ENCODE measurements at places on chromosomes 1 and 21.
A peak's percentile ranks its signal among the peaks of the same experiment; 100 is the strongest.

- DNase-seq, result no peak
These were observed 358.9 kb upstream of the SGIP1 start for GRCh38 chr1:66175098-66175497.

- DNase-seq, result no peak
These were observed 60.6 kb downstream of the SCCPDH start for GRCh38 chr1:246784621-246785493.

- no peak for DNase-seq
These were observed 2.3 kb upstream of the ATP2B4 start for GRCh38 chr1:203624341-203624712.

DNA sequence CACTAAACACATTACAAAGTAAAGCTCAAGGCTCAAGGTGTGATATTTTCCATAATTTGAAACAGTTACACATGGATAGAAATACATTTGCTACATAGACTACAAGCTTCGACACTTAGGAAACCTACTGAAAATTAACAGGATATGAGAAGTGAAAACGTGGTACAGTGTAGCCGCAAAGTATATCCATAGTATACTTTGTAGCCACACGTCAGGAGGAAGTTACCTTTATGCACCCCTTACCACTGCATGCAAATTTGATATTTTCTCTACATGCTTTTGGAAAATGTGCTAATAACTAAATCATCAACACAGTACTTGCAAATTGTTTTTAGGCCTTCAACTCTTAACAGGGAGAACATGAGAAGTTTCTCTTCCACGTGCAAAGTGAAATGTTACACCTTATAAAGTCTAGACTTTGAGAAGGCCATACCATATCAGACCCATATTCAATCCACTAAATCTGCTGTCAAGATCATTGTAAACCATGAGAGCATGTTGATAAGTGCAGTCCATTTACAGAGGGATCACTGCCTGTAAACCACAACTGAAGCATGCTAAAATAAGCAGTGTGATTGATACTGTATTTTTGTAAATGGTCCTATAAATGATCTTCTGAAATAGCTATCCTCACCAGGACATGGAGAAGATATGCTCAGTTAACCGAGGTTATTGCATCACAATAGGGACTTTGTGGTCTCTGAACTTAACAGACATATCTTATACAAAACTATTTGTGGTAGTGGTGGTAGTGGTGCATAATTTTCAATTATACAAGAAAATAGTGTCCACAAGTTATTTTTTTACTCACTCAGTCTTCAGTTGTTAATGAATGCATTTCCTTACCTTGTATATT is 64.7 kb downstream of the VAV3 start:
- no peak for DNase-seq

DNA sequence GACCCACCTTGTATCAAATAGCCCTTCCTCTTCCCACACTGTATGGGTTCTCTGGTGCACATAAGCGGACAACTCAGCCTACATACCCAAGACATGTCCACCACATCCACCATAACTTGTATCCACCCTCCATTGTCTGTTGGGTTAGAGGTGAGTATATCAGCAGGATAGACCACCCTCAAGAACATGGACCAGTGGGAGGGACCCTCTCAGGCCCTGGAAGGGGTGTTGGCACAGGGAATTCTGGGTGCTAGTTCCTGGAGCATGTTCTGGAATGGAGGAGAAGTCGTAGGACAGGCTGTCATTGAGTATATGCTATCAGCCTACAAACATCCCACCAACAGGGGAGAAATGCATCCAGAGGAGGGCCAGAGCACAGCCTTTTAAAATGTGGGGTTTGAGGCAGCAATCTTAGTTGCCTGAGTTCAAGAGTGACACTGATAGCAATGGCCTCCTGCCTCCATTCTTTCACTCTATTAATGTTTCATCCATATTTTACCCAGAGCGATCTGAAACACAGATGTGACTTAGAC is 7.5 kb downstream of the CD55 start:
- no peak for DNase-seq

GRCh38 chr1:61992257-61992656 is 202.4 kb upstream of the L1TD1 start:
- no peak for DNase-seq

DNA sequence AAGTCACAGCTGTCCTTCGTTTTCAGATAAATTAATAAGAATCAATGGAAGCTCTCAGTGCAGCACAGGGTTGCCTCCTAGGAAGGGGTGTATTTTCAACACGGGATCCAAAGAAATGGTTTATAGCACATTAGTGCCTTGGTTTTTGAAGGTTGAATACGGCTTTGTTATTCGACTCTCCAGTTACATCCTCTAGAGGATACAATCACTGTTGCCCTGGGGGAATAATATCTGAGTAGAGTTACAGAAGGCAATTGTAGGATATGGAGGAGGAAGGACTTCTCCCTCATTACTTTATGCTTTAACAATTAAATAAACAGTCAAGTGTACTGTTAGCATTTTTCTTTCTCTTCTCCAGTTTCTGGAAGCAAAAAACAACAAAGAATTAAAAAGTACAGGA is 14.3 kb upstream of the ZNF326 start:
- no peak for DNase-seq

DNA sequence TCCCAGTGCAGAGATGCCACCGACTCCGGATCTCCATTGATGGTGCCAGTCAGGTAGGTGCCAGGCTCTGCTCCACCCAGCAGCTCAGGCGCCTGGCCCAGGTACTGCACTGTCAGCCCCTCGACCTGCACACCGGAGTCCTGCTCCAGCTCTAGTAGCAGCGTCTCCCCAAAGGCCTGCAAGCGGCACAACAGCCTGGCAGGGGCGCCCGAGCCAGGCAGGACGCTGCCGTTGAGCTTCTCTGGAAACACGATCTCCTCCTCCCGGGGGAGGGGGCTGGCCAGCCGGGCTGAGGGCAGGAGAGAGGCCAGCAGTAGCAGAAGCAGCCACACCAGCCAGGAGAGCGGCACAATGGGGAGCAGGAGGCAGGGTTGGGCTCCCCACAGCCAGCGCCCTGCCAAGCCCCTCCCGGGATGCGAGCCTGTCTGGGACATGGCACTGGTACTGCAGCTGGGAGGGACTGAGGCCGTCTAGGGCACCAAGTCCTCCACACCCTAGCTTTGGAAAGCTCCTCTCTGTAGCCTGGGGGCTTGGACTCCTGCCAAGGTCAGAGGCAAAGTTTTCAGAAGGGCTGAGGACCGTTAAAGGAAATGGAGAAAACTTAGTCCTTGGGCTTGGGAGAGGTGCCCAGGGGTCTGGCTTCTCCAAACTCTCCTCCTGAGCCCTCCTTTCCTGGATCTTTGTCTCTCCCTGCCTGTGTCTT is 509 bp downstream of the ADAMTS4 start:
- DNase-seq, result peak; percentile 31

- DNase-seq, result no peak
These were observed 67.3 kb downstream of the TGFBR3 start for GRCh38 chr1:91818713-91818975.

DNA sequence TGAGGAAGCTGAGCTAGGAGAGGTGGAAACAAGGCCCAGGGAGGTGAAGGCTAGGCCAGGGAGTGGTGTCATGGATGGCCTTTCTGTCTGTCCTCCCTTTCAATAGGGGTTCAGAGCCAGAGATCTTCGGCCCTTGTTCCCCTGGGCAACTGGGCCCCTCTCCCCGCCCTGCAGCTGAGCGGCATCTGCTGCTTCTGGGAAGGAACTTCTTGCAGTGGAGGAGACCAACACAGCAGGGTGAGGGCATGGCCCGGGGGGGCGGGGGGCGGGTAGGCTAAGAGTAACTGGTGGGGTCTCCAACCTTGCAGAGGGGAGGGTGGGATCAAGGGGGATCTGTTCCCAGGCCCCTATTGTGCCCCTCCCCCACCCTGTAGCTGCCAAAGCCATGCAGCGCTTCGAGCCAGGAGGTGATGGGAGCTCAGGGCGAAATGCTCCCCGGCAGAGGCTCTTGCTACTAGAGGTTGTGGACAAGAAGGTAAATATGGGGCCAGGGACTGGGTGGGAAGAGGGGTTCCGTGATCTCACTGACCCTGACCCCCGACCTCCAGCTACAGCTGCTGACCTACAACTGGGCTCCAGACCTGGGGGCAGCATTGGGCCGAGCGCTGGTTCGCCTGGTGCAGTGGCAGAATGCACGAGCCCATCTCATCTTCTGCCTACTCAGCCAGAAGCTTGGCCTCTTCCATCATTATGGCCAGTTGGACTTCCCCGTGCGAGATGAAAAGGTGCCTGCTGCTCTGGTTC is 11.7 kb downstream of the HYI start:
- no peak for DNase-seq

DNA sequence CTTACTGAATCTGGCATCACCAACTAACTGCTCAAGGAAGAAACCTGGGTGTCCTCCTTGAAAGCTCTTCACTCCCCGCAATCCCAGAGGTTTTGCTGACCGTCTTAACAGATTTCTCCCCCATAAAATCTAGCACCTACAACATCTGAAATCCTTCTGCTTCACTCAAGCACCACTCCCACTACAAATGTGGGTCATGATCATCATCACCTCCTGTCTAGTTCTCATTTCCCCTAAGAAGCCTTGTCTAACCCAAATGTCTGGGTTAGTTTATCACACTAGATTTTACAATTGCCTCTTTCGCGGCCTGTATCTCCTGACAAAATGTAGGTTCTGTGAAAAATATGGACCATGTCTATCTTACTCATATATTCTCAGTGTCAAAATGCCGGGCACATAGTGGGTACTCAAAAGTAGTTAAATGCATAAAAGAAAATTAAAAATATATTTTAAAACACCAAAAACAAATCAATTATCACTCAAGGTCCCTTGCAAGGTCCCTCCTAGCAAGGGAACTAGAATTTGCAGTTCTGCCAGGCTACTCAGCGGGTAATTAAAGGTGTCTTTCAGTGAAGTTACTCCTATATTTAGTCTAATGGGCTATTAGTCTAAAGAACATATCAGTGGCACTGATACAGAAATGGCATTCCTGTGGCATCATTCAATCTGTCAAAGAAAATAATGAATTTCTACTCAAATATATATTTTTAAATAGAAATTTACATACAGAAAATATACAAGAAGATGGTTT is 19.6 kb downstream of the C21orf91 start:
- DNase-seq, result no peak

DNA sequence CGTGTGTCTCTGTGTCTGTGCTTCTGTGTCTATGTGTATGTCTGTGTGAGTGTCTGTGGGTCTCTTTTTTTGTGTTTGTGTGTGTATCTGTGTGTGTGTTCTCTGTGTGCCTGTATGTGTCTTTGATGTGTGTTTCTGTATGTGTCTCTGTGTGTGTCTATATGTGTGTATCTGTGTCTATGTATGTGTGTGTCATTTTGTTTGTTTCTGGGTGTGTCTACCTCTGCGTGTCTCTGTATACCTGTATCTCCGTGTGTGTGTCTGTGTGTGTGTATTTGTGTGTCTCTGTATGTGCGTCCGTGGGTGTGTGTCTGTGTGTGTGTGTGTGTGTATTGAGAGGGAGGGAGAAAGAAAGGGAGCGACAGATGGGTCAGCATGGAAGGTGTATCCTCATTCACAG is 106.3 kb upstream of the TRABD2B start:
- DNase-seq, result no peak

DNA sequence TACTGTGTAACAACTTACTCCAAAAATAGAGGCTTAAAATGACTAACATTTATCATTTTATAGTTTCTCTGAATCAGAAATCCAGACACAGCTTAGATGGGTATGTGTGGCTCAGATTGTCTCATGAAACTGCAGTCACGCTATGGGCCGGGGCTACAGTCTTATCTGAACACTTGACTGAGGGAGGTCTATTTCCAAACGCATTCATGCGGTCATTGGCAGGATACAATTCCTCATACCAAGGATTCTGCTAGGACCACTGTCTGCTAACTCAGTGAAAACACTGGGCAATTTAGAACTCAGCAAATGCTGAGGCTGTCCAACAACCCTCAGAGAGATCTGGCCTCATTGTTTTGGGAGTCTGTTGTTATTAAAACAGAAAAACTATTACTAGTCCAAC is 178.6 kb downstream of the TBX15 start:
- no peak for DNase-seq

DNA sequence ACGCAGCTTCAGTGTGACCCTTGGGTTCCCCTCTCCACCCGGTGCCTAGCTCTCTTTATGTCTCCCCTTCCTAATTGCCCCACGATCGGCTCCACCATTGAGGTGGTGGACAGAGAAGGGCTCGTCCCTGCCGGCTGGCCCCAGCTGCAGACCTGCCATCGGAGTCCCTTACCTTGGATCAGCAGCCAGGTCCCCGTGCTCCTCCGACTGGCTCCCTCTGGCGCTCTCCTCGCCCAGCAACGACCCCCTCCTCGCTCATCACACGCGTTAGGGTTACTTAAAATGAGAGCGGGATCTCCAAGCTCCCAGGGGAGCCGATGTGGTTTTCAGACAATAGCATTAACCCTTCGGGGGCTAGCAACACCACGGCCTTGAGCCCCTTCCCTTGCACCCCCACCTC is 8.1 kb upstream of the ETV3L start:
- no peak for DNase-seq

DNA sequence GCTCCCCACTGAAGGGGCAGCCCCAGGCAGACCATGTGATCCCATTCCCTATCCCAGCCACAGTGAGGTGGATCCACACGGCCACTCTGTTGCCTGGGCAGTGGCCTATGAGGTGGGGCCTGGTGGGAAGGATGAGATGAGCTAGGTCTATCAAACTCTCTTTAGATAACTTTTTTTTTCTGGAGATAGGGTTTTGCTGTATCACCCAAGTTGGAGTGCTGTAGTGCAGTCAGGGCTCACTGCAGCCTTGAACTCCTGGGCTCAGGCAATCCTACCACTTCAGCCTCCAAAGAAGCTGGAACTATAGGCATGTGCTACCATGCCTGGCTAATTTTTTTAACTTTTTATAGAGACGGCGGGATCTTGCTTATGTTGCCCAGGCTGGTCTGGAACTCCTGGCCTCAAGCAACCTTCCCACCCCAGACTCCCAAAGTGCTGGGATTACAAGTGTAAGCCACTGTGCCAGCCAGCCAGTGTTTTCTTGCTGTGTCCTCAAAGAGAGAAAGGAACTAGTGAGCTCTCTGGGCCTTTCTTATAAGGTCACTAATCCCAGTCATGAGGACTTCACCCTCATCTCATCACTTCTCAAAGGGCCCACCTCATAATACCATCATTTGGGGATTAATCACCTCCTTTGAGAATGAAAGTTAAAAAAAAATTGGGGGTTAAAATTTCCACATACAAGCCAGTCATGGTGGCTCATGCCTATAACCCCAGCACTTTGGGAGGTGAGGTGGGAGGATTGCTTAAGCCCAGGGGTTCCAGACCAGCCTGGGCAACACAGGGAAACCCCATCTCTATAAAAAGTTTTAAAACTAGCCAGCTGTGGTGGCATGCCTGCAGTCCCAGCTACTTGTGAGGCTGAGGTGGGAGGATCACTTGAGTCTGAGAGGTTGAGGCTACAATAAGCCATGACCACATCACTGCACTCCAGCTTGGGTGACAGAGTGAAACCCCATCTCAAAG is 36.6 kb downstream of the H3-3A start:
- DNase-seq, result no peak

DNA sequence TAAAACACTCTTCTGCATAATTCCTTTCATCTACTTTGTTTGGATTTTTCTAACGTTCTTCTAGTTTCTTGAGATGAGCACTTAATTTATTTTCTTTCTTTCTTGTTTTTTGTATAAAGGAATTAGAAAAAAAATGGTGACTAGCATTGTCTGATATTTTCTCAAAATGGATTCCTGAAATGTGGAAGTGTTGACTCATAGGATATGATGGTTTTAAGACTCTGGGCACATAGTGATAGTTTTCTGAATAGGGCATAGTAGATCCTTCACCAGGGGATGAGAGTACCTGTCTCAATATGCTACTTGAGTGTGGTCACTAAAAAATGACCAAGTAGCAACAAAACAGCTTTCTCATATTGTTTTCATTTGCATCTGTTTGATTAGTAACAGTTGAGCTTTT is 100.9 kb downstream of the PEX14 start:
- no peak for DNase-seq

GRCh38 chr1:223301371-223301770 is 62.6 kb downstream of the SUSD4 start:
- no peak for DNase-seq

All from NCI-H1092 (cell line).